Choroid plexus epithelial cell (primary cell): ENCODE measurements at places on chromosomes 3 and 15.

DNA sequence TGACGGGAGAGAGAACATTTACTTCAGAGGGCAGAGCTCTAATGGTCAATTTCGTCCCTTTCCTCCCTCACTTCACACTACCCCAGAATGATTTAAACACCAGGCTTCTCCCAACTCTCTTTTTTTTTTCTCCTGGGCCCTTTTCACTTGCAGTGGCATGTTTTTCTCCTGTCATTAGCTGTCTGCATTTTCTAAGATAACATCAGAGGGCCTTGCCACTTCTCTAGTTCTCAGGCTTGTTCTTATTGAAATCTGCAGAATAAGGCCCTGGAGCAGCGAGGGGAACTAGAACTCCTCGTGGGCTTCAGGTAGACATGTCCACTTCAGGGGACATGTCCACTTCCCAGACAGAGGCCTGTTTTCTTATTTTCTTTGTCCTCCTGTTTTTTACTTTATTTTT is 514.4 kb upstream of the TBL1XR1 start:
- DNase-seq: no peak

DNA sequence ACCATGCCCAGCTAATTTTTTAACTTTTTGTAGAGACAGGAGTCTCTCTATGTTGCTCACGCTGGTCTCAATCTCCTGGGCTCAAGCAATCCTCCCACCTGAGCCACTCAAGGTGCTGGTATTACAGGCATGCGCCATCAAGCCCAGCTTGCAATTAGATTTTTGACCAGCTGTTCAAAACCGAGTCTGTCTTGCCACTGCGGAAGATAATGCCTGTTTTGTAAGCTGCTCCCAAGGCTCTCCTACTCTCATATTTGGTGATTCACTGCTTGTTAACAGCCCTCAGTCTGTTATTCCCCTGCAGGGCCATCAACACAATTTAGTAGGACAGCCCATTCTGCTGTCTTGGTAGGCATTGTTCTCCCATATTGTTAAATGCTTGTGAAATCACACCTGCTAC is 17.8 kb upstream of the MCCC1 start:
- no peak for DNase-seq

DNA sequence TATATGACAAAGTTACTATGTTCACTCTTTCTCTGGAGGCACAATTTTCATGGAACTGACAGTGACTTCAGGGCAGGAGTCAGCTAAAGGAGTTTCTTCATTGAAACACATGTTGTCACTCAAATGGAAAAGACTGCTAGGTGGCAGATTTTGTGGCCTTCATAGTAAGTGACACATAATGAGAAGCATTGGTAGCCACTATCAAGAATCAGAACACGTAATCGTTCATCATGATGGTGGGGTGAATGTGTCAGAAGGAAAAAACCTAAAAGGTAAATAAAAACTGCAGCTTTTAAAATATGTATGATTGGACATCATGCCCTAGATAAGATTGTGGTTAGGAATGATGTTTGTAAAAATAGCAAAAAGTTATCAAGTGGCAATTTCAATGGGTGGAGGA is 1491.0 kb downstream of the SI start:
- no peak for DNase-seq

GRCh38 chr15:60593170-60593478 is 114.2 kb upstream of the ICE2 start:
- DNase-seq: no peak

DNA sequence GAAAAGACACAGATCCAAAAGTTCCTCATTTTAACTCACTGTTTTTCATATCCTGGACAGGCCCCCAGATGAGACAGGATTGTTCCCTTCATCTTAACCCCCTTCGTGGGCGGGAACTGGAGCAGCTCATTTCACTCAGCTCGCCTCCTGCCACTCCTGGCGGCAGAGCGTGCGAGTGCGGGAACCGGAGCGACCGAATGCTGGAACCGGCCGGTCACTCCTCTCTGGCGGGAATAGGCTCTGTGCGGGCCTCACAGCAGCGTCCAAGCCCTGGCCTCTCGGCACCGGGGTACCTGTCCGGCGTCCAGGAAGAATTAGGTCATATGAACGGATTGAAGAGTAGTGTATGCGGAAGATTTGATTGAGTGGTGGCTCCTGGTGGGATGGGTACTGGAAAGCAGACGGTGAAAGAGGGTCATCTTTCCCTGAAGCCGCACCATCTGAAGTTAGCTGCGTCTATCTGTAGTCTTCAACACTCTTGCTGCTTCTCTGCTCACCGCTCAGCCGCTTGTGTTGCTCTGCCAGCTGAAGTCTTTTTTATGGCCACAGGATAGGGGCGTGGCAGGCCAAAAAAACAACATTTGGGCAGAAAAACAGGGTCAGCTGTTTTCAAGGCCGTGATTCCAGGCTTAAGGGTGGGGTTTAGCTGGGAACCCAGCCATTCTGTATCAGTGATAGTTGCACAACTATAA is 42.3 kb upstream of the FXR1 start:
- DNase-seq: peak; percentile 9

DNA sequence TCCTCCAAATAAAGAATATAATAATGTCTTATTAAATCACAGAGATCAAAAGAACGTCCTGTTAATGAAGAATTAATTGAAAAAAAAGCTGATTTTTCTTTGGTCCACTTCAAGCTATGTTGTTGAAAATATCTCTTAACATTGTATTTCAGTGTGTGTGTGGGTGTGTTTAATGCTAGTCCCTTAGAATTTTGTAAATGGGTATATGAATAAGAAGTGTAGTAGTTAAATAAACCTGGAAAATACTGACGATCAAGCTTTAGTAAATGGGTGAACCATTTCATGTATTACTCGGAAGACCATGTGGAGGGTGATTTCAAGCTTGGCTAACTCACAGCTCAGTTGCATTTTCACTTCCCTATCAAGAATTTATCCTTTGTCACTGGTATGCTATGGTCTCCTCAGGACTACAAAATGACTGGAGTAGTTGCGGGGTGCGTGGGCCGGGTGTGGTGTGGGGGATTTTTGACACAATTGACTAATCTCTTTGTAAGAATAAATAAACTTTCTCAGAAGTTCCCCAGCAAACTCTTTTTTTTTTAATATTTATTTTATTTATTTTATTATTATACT is 586.4 kb downstream of the GRM7 start:
- DNase-seq: no peak

DNA sequence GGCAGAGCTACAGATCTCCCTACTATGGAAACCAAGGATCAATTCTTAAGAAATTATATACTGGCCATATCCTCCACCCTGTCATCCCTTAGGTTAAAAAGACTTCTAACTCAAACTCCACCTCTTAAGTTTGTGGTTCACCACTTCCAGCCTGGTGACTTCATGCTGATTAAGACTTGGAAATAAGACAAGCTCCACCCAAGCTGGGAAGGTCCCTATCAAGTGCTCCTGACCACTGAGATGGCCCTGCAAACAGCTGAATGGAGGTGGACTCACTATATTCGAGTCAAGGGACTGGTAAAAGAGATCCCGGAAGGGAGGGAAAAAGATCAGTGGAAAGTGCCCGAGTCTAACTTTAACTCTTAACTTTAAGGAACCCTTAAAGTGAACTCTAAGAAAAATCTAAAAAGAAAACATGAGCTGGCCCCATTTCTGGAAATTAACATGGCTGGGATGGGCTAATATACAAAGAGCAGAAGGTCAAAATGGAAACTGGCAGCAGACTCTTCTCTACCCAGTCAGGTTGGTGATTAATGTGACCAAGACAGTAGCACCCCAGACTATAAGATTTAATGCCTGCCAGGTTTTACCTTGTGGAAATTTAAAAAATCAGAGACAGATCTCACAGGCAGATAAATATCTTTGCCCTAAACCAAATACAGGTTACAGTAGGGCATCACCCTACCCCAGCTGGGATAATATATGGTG is 43.9 kb downstream of the PPCDC start:
- peak; percentile 62 for DNase-seq

DNA sequence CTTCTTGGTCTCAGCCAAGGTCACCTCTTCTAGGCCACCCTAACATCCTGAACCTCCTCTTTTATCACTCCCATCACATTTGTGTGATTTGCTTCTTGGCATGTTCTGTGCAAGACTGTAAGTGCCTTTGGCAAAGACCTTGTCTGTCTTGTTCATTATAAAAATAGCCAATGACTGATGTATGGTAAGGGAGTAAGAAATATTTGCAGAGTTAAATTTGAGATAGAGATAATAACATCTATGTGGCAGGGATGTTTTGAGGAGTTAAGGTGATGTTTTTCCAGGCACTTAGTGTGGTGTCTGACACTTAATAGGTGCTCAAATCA is 202.3 kb downstream of the CADPS start:
- DNase-seq: no peak

DNA sequence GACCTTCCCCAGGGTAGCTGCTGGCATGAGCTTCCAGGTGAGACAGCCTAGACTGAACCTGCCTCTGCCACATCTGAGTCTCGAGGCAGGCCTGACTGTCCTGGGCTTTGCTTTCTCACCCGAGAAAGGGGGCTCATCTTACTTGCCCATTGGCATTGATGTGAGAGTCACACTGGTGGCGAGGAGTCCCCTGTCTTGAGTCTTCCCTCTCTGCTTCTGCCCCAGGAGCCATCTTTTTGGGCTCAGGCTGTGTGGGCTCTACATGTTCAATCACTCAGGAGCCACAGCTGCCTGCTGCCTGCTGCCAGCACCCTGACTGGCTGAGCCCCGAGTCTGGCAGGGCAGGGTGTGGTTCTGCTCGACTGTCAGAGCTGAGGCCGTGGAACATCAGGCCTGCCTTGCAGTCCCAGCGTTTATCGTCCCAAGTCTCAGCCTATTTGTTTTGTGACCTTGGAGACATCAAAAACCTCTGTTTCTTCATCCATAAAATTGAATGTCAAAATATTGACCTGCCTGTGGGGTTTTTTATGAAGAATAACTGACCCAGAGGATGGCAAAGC is 132.5 kb downstream of the DNAJB8 start:
- no peak for DNase-seq

GRCh38 chr3:173439004-173439403 is 41.5 kb downstream of the NLGN1 start:
- no peak for DNase-seq

GRCh38 chr3:143358155-143358792 is 238.7 kb downstream of the CHST2 start:
- no peak for DNase-seq

DNA sequence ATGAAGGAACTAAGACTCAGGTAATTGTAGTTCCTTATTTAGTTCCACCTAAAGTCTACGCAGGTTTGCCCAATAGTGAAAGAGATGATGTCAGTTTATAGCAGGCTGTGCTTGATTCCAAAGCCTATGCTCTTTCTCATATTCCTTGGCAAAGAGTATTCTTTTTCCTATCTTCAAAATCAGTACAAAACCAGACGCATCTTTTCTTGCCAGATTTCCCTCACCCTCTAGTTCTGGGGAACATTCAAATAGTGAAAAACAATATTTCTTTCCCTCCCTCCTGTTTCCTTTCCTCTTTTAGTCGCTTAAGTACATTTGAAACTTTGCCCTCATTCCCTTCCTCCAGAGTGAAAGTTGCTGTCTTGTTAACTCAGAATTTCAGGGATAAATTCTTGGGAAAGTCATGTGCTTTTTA is 134.6 kb upstream of the PDZRN3 start:
- DNase-seq: no peak

- DNase-seq: no peak
Measured at GRCh38 chr3:44981751-44982150, 5.7 kb downstream of the EXOSC7 start.

DNA sequence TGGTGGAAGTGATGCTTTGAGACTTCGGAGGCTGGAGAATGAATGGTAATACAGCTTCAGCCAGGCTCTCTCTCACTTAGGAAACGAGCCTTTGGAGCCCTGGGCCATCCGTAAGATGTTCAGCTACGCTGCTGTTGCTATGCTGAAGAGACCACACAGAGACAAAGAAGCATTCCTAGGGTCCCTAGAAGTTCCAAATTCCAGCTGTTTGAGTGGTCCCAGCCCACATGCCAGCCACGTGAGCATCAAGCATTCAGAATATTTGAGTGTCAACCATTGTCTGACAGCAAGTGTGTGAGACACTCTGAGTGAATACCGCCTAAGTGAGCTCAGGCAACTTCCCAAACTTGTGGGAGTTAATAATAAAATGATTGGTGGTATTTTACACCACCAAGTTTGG is 212.9 kb downstream of the CD47 start:
- DNase-seq: no peak

- no peak for DNase-seq
Measured at GRCh38 chr15:88382482-88382983, 84.7 kb downstream of the MRPL46 start.

DNA sequence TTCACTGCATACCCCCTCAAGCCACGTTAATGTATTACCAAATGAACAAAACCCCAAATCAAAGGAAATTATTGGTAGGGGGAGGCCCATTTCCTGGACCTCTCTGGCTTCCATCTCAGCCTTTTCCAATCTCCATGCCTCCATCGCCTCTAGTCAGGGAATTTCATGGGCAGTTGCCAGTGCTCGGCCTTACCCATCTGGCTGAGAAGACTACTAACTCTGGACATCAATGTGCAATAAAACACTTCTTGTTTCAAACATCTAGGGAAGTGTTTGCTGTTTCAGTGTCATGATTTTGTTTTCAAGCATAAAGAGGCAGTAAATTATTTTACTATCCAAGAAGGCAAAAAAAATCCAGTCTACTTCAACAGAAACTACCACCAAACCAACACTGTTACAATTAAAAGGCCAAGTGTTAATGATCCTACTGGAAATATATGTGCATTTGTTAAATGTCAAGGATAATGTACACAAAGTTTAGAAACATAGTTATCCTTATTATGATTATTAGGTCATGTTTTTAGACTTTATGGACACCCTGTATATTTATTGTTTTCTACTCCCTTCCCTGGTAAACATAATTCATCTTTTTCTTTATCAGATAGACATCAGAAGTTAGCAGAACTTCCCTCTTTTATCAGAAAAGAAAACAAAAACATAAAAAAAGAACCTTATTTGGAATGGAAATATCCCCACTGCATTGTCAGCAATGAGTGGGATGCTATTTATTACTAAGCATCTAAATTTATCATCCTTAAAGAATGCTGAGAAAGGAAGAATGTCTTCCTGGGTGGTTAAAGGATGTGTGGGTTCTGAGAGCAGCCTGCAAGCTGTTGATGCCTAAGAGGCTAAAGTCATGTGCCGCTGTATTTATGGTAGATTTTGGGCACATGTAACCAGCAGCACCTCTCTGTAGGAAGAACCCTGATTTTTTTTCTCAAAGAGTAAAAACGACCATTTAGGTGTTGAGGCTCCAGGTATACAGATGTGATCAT is 15.2 kb downstream of the LDHAL6B start:
- peak; percentile 93 for DNase-seq
